ENCODE measurements at places on chromosomes 3 and 15. TPM values are rescaled to one million over a fixed set of nuclear protein-coding genes. Genes with fewer than 3 reads are reported as not detected.

The IGF2BP2 gene
- total RNA-seq, result 0.13 TPM

- no peak for DNase-seq
Observed at GRCh38 chr3:22779737-22780136, 423.4 kb upstream of the UBE2E2 start.

- DNase-seq, result no peak
Observed at GRCh38 chr3:141710888-141711616, 27.0 kb upstream of the RNF7 start.

DNA sequence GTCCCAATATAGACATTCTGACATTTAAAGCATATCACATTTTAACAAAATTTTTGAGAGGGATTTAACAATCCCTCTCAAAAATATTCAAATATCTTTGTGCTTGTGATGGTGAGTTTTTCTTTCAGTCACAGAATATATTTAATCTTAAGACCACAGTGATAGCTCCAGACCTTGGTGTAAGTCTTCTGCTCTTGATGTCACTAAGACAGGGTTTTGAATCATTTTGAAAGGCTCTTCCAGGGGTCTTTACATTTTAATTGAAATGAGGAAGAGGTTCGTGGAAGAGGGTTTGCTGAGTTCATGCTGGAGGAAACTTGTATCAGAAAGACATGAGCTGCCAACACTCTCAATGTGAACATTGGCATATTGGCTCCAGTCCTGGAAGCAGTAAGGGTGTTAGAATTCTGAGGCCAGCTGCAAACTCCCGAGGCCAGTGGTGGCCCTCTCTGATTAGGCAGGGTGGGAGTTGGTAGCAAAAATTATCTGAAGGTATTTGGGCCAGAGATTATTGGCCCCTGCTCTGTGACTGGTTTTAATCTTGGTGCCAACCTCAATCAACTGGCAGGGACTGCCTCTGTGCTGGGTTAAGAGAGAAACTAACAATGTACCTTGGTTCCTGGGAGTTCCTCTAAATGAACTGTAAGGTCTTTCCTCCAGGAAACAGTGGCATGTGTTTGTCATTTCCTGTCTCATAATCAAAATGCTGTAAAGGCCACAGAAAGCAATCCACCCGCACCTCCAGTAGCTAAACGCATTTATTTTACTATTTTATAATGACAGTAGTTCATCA is 5.3 kb downstream of the POU1F1 start:
- DNase-seq, result no peak

DNA sequence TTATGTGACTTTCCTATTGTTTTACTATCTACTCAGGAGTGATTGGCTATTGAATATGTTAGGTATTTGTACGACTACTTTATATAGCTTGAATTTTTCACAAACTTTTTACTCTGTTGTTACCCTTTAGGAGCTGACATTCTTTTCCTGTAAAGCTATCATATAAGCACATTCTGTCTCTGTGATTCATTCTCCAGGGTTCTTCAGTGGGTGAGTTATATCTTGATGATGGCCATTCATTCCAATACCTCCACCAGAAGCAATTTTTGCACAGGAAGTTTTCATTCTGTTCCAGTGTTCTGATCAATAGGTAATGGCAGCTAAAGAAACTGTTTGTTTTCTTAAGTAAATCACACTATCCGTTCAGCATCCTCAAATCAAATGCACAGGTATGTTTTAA is 10.1 kb upstream of the CAPN3 start:
- no peak for DNase-seq

DNA sequence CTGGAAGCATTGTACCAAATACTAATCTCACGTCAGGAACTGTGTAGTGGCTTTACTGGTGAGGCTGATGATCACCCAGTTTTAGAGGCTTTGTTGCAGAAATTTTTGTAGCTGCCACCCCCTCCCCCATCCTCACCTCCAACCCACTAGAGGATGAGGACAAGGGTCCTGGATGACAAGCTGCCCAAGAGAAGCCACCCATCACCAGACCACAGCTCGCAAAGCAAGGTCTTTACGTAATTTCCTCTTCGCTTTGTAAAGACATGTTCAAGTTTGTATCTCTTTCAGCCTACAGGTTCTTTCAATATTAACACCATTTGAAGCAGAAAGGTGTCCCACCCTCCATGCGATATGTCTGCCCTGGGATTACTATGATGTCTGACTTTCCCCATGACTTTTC is 74.2 kb downstream of the LDHAL6B start:
- no peak for DNase-seq

Data from activated CD4-positive, alpha-beta memory T cell treated with anti-CD3 and anti-CD28 coated beads, Interleukin-2, amount 10 ng/mL, durations not matched to agents 7 days and 5 days (primary cell).